Kidney (tissue), 22 donors: ENCODE measurements at places on chromosomes 7 and 10. TPM values are rescaled to one million over a fixed set of nuclear protein-coding genes. Genes with fewer than 3 reads are reported as not detected.
A peak's percentile ranks its signal among the peaks of the same experiment; 100 is the strongest.

CYP26A1 gene
- total RNA-seq: 0.22 TPM

PNLIPRP1 gene
- not detected for total RNA-seq

SORCS1 gene
- 0.76 TPM for total RNA-seq

KCP gene
- 44.6 TPM for total RNA-seq

DLX5 gene
- 0.82 TPM for total RNA-seq

EMX2 gene
- 82.8 TPM for total RNA-seq

PRLHR gene
- total RNA-seq: not detected

PDZD7 gene
- 1.6 TPM for total RNA-seq

- H3K27ac ChIP-seq: no peak overlapping the region
- peak; percentile 36 for DNase-seq
- no peaks in the 10 kb centered on the region for H3K4me1 ChIP-seq
These were observed 697.8 kb downstream of the GATA3 start for GRCh38 chr10:8752146-8752843.

DNA sequence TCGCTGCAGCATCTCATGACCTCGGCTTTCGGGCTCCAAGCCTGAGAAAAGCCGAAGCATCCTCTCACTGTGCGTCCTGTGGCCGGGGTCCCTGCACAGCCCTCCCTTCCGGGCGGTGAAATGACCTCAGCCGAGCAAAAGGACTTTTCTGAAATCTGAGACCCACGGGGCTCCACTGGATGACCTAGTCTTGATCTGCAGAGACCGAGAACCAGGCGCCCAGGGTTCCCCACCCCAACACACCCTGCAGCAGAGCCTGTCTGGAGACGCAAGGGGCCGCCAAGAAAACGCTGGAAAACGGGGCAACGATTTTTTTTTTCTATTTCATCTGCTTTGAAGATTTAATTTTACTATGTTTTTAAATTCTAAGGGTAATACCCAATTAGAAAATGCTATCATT is 31.7 kb downstream of the NPS start:
- no peaks in the 10 kb centered on the region for H3K27me3 ChIP-seq
- no peaks in the 10 kb centered on the region for H3K36me3 ChIP-seq
- no peaks in the 10 kb centered on the region for H3K4me1 ChIP-seq
- H3K4me3 ChIP-seq: no peak overlapping the region

- no peaks in the 10 kb centered on the region for H3K4me1 ChIP-seq
- H3K36me3 ChIP-seq: no peaks in the 10 kb centered on the region
- no peaks in the 10 kb centered on the region for H3K27me3 ChIP-seq
- DNase-seq: no peak
These were observed 44.7 kb downstream of the KLF6 start for GRCh38 chr10:3740157-3740871.

DNA sequence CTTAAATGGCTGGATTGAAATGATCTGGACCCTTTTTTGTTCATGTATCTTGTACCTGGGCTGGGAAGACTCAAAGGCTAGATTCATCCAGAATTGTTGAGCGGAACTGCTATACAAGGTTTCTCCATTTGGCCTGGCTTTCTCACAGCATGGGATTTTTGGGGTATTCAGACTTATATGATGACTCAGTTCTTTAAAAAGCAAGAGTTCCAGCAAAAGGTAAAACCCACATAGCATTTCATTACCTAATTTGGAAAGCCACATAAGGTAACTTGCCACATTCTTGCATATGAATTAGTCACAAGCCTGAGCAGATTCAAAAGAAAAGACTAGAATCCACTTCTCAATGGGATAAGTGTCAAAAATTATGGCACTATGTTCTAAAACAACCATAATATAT is 137.4 kb downstream of the HGF start:
- no peak for DNase-seq
- no peaks in the 10 kb centered on the region for H3K36me3 ChIP-seq
- H3K4me1 ChIP-seq: no peaks in the 10 kb centered on the region
- H3K27ac ChIP-seq: no peak overlapping the region
- H3K27me3 ChIP-seq: no peaks in the 10 kb centered on the region
- no peak overlapping the region for H3K4me3 ChIP-seq

DNA sequence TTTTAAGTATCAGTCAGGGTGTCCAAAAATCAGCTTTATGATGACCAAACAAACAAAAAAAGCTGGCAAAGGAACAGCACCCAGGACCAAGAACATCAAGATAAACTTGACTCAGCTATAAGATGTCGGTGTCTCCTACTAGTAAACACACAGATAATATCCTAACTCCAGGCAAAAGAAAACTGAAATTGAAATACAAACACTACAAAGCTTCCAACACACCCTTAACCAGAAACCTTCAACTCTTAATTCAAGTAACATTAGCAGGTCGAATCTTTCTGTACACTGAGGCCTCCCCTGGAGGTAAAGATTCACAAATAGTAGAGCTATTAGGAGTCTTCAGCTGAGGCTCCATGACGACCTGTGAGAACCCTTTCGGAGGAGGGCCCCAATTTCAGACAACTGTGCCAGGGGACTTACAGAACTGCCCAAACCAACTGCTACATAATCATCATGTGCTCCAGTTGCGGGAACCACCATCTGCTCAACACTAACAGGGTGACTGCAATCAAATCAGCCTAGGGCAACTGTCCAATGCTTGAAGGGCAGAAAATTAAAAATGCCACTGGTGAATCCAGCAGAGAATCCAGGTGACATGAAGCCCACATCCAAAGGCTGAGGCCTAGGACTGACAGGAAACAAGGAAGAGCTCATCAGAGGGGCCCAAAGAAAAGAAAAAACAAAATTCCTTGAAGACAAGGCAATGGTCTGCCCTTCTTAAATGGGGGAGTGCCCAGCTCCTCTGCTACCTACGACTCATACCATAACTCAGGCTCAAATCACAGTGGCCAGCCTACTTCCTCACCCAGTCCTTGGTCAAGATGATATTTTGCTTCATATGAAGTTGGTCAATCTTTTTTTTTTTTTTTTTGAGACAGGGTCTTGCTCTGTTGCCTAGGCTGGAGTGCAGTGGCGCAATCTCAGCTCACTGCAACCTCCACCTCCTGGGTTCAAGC is 20.0 kb downstream of the XPNPEP1 start:
- H3K4me3 ChIP-seq: no peak overlapping the region
- DNase-seq: no peak
- no peak overlapping the region for H3K27ac ChIP-seq
- peaks cover 10% of the 10 kb centered on the region for H3K4me1 ChIP-seq
- no peaks in the 10 kb centered on the region for H3K36me3 ChIP-seq
- no peaks in the 10 kb centered on the region for H3K27me3 ChIP-seq

DNA sequence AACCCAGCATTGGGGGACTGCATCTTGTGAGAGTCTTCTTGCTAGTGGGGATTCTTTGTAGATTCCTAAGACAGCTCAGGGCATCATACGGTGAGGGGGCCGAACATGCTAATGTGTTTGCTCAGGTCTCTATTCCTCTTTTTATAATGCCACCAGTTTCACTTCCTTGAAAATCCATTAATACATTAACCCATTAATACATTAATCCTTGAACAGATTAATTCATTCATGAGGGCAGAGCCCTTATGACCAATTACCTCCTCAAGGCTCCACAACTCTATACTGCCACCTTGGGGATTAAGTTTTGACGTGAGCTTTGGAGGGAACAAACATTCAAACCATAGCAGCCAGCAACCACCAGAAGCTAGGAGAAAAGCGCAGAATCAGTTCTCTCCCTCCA is 67.2 kb upstream of the POT1 start:
- no peaks in the 10 kb centered on the region for H3K4me1 ChIP-seq
- no peaks in the 10 kb centered on the region for H3K27me3 ChIP-seq
- DNase-seq: no peak

DNA sequence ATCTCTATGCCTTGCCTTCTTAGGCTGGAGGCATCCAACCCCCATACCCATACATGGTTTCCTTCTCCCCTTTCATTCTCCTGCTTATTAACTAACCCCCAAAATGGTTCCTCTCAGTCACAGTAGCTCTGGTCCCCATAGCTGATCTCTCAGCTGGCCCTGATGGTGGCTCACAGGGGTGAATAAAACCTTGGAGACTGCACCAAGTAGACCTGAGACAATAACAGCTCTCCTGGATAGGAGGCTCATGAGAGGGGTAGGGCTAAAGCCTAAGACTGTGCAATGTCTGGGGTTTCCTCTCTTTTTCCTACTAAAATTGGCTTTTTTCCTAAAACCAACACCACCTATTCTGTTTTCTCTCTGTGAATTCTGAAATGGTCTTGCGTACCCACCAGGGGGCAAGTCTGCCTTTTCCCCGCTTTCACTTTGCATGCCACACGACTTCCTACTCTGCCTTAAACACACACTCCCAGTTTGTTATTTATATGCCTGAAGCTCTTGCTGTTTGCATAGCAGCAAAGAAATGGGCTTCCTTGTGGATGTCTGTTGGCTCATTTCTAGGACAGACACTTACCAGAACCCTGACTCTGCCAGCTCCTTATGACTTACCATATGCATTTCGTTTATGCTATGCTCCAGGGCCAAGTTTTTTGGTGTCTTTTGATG is 18.4 kb upstream of the PON1 start:
- no peaks in the 10 kb centered on the region for H3K36me3 ChIP-seq
- no peak overlapping the region for H3K4me3 ChIP-seq
- H3K27ac ChIP-seq: no peak overlapping the region
- no peaks in the 10 kb centered on the region for H3K4me1 ChIP-seq

- DNase-seq: no peak
- H3K4me3 ChIP-seq: no peak overlapping the region
- H3K36me3 ChIP-seq: no peaks in the 10 kb centered on the region
- no peaks in the 10 kb centered on the region for H3K4me1 ChIP-seq
- no peak overlapping the region for H3K27ac ChIP-seq
These were observed 268.6 kb downstream of the SEC23IP start for GRCh38 chr10:120161111-120161510.

DNA sequence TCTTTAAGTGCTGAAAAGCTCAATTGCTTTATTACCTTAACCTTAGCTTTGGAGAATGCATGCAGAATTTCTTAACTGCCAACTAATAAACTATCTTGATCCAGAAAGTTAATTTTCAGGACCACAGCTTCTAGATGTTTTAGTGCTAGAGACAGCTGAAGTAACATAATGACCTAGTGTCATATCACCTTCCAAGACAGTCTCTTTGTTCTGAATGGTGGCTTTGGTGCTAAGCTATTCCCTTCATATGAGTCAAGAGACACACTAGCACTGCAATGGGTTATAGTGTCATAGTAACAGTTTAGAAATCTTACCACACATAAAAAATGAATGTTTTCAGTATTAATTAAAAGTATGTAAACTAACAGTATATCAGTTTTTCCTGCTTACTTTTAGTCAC is 115.4 kb upstream of the LRRN3 start:
- H3K27ac ChIP-seq: no peak overlapping the region
- H3K27me3 ChIP-seq: no peaks in the 10 kb centered on the region
- DNase-seq: no peak
- no peaks in the 10 kb centered on the region for H3K36me3 ChIP-seq
- H3K4me1 ChIP-seq: no peaks in the 10 kb centered on the region

DNA sequence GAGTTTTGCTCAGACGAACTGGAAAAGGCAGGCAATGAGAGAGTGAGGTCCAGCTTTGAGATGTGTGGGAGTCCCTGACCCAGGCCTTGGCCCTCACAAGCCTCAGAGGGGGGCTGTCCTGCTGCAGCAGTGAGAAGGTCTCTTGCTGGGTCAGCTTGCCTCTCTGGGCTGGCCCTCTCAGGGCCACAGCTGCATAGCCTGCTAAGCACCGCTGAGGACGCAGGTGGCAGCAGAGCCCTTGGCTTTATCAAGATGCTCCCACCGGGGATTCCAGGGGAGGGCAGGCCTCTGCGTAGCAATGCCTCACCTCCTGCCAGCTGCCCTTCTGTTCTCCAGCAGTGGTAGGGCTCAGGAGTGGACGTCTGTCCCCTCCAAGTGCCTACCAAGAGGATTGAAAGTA is 128.7 kb downstream of the COBL start:
- peak; percentile 65 for DNase-seq
- no peak overlapping the region for H3K27ac ChIP-seq
- H3K4me3 ChIP-seq: no peak overlapping the region
- no peaks in the 10 kb centered on the region for H3K4me1 ChIP-seq
- H3K27me3 ChIP-seq: no peaks in the 10 kb centered on the region
- H3K36me3 ChIP-seq: no peaks in the 10 kb centered on the region

DNA sequence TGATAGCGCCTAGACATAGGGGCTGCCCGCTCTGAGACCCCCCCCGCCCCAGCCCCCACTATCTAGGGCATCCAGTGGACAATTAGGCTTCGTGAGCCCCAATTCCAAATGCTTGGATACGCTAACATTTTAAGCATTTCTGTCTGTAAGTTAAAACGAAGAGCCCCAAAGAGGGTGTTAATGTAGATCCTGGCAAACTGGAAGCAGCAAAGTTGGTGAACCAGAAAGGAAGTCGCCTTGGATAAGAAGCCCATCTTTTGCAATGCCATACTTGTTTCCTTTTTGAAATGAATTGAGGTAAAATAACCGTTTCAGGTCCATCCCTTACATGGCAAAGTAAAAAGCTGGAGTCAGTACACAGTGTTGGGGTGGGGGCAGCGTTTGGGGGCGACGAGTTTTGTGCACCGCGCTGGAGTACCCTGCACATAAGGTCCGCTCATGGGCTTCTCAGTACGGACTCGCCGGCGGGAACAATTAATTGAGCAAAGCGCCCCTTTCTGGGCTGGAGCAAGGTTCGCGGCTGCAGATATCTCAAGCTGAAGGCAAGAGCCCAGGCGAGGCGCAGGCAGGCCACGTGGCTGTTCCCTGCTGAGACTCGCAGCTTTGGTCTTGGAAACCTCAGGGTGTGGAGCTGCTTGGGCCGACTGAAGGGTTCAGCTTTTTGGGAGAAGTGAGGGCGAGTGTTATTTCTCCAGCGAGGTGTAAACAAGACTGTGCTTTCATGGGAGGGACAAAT is 1.4 kb upstream of the TWIST1 start:
- no peaks in the 10 kb centered on the region for H3K36me3 ChIP-seq
- no peak overlapping the region for H3K4me3 ChIP-seq
- peaks cover 6% of the 10 kb centered on the region for H3K4me1 ChIP-seq
- DNase-seq: peak; percentile 50
- no peak overlapping the region for H3K27ac ChIP-seq
- peaks cover 43% of the 10 kb centered on the region for H3K27me3 ChIP-seq

GRCh38 chr7:70712942-70713341 is 419.0 kb upstream of the GALNT17 start:
- no peak overlapping the region for H3K27ac ChIP-seq
- H3K4me1 ChIP-seq: peaks cover under 1% of the 10 kb centered on the region
- DNase-seq: no peak
- H3K27me3 ChIP-seq: no peaks in the 10 kb centered on the region
- H3K36me3 ChIP-seq: no peaks in the 10 kb centered on the region
- H3K4me3 ChIP-seq: no peak overlapping the region
